ENCODE measurements at places on chromosomes 7 and 10. TPM values are rescaled to one million over a fixed set of nuclear protein-coding genes. Genes with fewer than 3 reads are reported as not detected.

Gene ODAD2
- total RNA-seq = 1.5 TPM

Gene SORCS1
- total RNA-seq = not detected

Gene NUTM2E
- not detected for total RNA-seq

Gene STEAP1
- 120 TPM for total RNA-seq

Gene NOM1
- 17.9 TPM for total RNA-seq

Gene SPOCK2
- total RNA-seq = not detected

Gene FAM25G
- total RNA-seq = not detected

Gene IRF5
- under 0.01 TPM for total RNA-seq

Gene EPHA1
- total RNA-seq = not detected

Gene VENTX
- not detected for total RNA-seq

Gene PRLHR
- total RNA-seq = not detected

Gene GPAM
- total RNA-seq = 9.0 TPM

Gene CACUL1
- 14.8 TPM for total RNA-seq

Gene AQP1
- total RNA-seq = 0.54 TPM

Gene GRM3
- total RNA-seq = not detected

Gene CUBN
- 0.65 TPM for total RNA-seq

Gene DYNC1I1
- total RNA-seq = 0.38 TPM

Gene LHFPL3
- total RNA-seq = not detected

Gene CPN1
- not detected for total RNA-seq

Gene IL6
- 18.7 TPM for total RNA-seq

Gene CTNNA3
- total RNA-seq = not detected

Gene SGCE
- 70.4 TPM for total RNA-seq

Gene NPC1L1
- total RNA-seq = not detected

Gene MRLN
- not detected for total RNA-seq

Gene ZNF736
- total RNA-seq = 3.2 TPM

Gene CRYGN
- not detected for total RNA-seq

Gene SPRN
- total RNA-seq = 0.76 TPM

Gene TAX1BP1
- 98.1 TPM for total RNA-seq

Gene SVOPL
- total RNA-seq = not detected
